ENCODE measurements at places on chromosomes 2 and 18.

DNA sequence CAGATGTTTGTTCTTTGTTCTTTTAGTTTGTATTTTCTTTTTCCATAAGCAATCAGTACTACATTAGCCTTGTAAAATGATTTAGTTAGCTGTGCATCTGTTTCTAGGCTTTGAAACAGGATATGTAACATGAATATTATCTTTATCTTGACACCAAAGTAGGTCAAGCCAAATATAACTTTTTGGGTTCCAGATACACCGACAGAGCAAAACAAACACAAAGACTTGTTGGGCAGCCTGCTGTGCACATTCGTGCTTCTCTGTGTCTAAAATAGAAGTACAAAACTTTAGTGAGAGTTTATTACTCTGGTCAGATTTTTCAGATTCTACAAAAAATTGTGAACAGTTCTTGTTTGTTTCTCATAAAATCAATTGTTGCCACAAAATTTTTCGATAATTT is 1059.3 kb upstream of the GYPC start:
- no peak for DNase-seq

GRCh38 chr2:16614314-16614860 is 51.2 kb downstream of the CYRIA start:
- peak; percentile 33 for DNase-seq

DNA sequence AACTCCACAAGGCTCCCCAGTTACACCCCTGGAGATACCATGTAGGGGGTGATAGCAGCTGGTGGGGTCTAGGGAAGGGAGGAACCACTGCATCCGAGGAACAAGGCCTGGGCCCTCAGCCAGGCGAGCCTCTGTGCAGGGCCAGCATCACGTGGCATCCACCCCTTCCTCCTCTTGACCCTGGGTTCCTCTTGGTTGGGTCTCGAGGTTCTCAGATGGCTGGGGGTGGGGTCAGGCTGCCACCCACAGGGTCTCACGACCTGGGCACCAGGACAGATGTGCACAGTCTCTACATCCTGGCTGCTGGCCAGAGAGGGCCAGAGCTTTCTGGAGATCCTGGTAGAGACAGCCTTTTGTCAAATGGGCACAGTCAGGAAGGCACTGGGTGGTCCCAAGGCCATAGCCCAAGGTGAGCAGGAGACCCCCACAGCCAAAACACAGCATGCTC is 10.4 kb downstream of the HS6ST1 start:
- DNase-seq, result no peak

- peak; percentile 68 for DNase-seq
These were observed 10.9 kb upstream of the DLX2 start for GRCh38 chr2:172113617-172114016.

DNA sequence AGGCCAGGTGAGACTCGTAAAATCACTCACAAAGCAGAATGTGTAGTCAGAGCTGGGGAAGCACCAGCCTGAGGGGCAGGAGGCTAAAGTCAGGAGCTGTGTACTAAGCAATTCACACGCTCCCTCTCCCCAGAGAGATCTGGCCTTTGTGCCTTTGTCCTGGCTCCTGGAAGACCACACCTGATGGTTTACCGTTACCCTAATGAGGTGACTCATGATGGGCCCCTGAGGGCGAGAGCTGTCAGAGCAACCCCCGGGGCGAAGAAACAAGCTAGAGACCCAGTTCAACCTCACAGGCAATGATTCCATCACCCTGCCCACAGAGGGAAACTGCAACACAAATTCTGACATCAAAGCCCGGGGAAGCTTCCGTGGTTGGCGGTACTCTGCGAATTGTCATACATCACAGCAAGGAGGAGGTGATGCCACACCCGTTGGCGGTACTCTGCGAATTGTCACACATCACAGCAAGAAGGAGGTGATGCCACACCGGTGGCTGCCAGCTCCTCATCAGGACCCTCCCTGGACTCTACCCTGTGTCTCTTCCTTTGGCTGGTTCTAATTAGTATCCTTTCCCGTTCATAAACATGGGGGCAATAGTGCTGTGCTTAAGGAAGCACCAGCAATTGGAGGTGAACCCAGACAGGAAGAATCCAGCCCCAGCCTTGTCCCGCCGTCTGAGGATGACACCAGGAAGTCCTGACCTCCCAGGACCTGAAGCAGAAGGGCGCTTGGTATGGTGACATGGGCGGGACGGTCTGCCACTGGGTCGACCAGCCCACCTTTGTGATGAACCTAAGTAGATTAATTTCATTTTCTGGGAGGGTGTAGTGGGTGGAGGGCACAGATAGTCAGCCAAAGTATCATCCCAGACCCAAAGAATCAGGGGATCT is 30.5 kb downstream of the B3GNT7 start:
- no peak for DNase-seq

GRCh38 chr2:96091141-96091710 is 25.1 kb downstream of the ADRA2B start:
- no peak for DNase-seq

GRCh38 chr18:8972116-8972515 is 130.4 kb upstream of the NDUFV2 start:
- DNase-seq, result no peak

GRCh38 chr2:173866874-173867618 is 98.1 kb downstream of the SP3 start:
- DNase-seq, result no peak
